ENCODE measurements at places on chromosomes 16 and 17.

DNA sequence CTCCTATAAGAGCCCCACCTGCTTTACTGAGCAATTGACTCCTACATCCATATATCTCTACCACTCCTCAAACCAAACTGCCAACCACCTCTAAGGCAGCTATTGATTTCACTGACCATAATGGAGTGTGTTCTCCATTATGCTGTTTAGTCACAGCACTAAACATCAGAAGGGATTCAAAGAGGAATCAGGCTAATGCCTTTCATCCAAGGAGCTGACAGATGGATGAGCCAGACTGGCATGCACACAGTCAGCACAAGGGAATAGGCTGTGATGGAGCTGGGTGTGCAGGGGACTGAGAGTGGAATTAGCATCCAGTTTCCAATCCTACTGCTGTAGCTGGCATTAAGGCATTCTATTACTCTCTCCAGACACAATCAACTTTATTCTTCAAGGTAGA lies 88.7 kb upstream of the CCL2 start:
- no peak for DNase-seq

DNA sequence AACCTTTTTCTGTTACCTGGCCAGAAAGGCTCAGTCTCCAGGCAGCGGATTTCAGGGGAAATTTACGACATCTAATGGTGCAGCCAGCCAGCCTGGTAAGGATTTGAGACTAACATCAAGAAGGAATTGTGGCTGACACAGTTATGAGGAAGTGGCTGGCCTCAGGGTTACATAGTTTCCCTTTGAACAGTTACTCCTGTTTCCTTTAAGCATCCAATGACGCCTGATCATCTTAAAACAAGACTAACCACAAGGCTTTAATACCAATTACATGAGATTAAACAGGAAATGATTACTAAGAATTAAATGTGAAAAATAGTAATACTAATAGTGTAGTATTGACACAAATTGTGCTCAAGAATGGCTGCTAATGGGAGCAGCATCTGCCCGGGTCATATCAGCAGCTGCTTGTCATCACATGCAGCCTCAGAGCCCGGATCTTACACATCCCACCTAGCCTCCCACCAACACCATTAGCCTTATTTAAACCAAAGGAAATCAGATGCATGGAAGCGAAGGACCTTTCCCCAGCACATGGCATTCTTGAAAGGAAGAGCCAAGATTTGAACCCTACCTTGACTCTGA lies 431.8 kb downstream of the PMP22 start:
- DNase-seq: no peak

- DNase-seq: no peak
Observed at GRCh38 chr17:73196500-73196899, 3.6 kb downstream of the COG1 start.

DNA sequence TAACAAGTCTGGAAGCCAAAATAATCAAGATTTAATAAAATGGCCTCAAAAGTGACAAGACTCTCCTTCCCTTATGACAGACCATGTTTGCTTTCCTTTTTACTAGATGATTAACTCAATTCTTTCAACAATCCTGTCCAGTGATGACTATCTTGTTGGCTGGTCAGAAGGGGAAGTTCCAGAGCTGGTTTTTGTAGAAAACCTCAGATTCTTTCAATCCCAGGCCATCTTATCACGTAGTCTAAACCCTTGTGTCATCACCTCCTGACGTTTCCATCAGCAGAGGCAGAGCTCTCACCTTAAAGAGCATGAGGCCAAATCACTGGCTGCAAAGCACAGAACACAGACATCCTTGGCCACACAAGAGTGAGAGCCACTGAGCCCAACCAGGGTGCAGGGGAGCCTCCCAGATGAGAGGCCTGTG lies 125.3 kb downstream of the ANKRD11 start:
- peak; percentile 66 for DNase-seq

DNA sequence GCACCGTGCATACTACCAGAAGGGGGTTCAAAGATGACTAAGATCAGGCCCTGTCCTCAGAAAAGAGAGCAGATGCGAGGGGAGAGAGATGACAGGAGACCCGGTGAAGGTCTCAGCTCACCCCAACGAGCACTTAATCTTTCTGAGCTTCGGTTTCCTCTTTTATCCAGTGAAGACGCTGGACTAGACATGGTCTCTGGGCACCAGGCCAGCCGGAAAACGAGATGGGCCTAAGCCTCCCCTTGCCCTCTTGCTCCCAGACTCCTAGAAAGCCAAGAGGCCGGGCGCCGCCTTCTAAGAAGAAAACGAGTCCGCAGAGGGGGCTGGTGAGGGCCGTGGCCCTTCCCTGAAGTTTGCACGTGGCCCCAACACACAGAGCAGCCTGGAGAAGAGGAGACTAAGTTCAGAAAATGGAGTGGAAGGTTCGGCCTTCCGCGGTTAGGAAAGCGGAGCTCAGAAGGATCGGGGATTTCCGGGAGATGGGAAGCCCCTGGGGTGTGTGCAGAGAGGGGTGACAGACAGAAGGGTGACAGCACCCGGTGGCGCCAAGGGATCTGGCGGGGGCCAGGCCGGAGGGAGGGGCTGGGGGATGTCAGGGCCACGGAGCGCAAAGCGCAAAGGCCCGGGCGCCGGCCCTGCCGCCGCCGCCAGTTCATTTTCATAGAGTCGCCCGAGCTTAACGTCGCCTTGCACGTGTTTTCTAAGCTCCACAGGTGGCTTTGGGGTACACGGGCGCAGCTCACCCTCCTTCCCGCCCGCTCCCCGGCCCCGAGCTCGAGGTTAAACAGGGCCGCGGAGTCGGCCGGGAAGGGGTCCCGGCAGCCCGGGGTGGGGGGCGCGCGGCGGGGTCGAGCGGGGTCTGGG lies 42.1 kb upstream of the BHLHA9 start:
- DNase-seq: peak; percentile 81
